ENCODE measurements at places on chromosomes 6 and 20. TPM values are rescaled to one million over a fixed set of nuclear protein-coding genes. Genes with fewer than 3 reads are reported as not detected.
A peak's percentile ranks its signal among the peaks of the same experiment; 100 is the strongest.

DNA sequence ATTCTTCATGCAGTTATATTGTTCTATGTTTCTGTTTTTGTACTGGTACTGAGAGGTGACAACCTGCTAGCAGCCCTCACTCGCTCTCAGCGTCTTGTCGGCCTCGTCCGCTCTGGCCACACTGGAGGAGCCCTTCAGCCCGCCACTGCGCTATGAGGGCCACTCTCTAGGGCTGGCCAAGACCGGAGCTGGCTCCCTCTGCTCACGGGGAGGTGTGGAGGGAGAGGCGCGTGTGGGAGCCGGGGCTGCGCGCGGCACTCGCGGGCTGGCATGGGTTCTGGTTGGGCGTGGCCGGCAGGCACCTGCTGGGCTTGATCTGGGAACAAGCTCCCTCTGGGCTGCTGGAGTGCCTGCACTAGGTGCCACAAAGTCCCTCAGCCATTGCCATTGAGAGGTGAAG is 1323.8 kb upstream of the EYS start:
- no peak for DNase-seq

Gene FOXS1
- total RNA-seq: not detected

DNA sequence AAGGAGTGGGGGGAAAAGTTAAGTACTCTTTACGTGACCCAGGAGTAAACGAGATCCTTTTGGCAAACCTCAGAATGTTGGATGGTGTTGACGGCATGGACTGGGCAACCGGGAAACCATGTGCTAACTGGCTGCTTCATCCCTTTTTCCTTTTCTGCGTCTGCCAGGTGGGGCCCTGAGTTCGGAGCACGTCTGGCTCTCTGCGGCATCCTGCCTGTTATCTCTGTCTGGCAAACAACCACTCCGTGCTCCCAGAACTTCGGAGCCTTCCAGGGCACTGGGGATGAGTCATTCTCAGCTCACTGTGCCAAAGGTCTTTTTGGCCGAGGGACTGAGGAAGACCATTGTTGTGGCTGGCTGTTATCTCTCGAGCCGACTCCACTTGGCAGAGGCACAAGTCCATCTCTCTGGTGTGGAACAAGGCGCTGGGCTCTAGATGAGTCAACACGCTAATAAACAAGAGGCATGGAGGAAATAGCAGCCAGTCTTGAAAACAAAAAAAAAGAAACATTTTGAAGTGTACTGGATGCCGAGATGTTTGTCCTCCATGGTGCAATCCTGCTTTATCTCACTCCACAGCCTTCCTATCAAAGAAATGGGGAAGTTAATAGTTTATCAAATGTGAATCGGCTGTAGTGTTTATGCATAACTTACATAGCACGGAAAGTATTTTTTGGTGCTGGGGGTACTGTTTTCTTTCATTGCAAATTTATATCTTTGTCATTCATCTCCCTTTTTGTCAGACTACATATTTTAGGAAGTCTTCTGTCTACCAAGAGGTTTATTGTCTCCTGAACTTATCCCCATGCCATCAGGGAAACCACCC is 64.6 kb upstream of the TXNDC5 start:
- peak; percentile 100 for DNase-seq

GRCh38 chr6:122154155-122154554 is 245.3 kb upstream of the HSF2 start:
- DNase-seq: no peak

GRCh38 chr6:104639668-104640067 is 220.1 kb downstream of the HACE1 start:
- DNase-seq: no peak

Gene YWHAB
- total RNA-seq: 135 TPM

Gene BMP2
- 16.1 TPM for total RNA-seq

DNA sequence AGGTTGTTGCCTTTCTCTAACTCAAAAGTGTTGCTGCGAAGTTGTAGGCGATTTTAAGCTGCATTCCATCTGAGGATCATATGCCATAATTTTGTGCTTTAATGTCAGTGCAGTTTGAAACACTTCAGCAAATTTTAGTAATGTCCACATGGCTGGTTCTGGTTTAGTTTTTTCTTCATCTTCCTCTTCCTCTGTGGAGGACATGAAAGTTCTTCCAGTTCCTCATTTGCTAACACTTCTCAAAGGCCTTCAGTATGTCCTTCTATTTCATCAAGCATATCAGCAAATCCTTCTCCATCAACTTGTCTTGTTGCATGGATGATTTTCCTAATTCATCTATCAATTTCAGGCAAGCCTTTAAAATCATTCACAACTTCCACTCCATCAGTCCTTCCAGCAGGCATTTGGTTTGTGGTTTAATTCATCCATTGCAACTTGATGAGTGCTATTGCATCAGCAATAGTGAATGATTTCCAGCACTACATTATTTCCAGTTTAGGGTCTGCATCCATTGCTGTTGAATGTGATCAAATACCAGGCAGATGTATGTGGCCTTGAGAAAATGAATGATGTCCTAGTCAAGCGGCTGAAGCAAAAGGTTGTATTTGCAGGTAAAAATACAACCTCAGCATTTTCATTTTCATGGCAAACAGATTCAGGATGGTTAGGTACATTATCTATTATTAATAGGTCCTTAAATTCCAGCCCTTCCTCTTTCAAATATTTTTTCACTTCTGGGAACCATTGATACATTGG is 20.2 kb downstream of the SHLD1 start:
- no peak for DNase-seq

Gene OXT
- not detected for total RNA-seq

GRCh38 chr6:145350928-145351327 is 384.4 kb downstream of the EPM2A start:
- no peak for DNase-seq

GRCh38 chr6:10535193-10535592 is 14.0 kb downstream of the GCNT2 start:
- DNase-seq: no peak

GRCh38 chr20:51432875-51433274 is 109.6 kb downstream of the NFATC2 start:
- DNase-seq: no peak

- DNase-seq: no peak
Measured at GRCh38 chr6:158002249-158002950, 20.7 kb downstream of the SYNJ2 start.

Data from pulmonary artery endothelial cell (primary cell).